ENCODE measurements at places on chromosomes 4 and X.

GRCh38 chr4:47390428-47391125 lies 72.9 kb downstream of the COMMD8 start:
- DNase-seq, result no peak

DNA sequence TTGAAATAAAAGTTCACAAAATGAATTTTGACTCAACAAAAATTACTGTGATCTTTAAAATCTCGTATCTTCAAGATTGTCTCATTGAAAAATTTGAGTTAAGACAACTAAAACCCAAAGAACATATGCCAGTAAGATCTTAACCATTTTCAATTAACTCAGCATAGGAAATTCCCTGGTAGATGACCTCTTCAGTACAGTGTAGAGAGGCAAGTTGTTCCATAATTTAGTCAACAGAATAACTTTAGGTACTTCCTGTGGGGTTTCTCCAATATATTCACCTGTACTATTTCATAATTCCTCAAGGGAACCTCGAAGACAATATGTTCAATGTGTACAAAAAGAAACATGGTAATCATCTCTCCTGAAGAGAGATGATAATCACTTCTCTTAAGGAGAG lies 145.3 kb downstream of the COL25A1 start:
- no peak for DNase-seq

DNA sequence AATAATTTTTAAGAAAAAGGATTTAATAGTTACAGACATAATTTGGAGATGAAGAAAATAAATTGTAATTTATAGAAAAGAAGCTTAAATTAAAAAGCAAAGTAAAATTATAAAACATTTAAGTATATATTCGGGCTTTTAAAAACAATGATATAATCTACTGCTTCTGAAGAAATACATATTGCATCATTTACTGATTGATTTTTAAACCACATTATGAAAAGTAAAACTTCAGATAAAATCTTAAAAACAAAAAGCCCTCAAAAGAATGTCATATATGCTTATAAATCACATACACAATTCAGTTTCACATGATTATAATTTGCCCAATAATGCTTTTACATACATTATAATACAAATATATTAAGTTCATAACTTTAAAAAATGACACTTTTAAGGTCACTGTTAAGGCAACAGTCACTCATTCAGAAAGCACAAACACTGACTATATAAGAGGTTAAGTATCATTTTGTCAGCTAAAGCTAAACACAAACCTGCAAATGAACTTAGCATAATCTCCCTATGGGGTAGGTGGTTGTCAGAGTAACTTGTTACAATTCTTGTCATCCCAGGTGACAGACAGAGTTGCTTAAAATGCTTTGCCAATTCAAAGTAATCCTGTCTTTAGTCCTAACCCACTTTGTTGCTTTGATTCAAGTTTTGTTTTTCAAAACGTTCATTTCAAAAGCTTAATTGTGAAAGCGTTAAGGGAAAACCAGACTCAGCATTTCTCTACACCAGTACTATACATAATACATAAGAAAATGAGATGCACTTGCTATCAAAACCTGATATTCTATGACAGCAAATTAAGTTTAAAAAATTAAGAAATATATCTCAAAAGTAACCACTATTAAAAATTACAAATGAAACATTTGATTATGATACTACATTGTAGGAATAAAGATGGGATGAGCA lies 90.6 kb upstream of the MAB21L2 start:
- peak; percentile 32 for DNase-seq

GRCh38 chr4:109473824-109474223 lies 40.2 kb downstream of the SEC24B start:
- DNase-seq, result no peak

- peak; percentile 56 for DNase-seq
Measured at GRCh38 chr4:81491943-81492342, 20.2 kb upstream of the RASGEF1B start.

DNA sequence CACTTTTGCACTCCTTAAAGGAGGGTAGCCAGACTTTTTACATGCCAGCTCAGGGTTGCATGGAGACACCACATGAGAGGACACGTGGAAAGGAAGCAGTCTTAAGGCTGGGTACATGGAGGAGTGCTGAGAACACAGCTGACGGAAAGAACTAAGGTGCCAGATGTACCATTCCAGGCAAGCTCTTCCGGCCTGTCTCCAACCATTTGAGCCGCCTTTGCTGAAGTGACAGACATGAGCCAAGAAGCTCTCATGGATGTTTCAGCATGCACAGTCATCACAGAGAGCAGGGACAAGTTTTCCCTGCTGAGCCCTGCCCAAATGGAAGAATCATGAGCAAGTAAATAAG lies 83.4 kb upstream of the BMP2K start:
- DNase-seq, result no peak

GRCh38 chr4:184462724-184463123 lies 11.6 kb downstream of the IRF2 start:
- DNase-seq, result no peak

- DNase-seq, result no peak
Measured at GRCh38 chr4:153553819-153554170, 87.6 kb downstream of the TMEM131L start.

DNA sequence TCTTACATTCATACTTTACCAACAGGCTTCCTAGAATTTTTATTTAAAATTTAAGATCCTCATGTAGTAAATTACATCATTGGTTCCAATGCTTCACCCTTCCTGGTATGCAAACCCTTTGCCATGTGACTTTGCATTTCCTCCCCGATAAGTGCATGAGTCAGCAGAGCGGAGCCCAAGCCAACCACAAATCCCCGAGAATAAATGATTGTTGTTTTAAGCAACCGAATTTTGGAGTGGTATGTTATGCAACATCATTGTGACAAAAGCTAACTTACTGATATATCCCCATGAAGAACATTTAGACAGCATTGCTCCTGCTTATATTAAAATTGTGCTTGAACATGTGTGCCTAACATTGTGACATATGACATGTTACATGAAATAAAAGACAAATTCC lies 199.4 kb upstream of the DDX53 start:
- peak; percentile 5 for DNase-seq

DNA sequence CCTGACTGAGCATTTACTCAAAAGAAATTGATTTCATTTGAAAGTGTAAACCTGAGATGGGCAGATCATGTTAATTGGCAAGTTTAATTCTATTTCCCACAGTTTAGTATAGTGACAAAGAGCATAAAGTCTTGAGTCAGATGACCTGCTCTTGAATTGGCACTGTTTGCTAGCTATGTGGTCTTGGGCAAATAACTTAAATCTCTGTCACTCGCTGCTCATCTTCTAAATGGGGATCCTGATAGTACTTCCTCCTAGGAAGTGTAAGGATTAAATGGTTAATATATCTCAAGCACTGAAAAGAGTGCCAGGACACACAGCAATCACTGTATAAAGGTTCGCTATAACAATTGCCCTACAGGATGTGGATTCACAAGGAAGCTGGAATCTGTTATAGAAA lies 242.8 kb upstream of the JADE1 start:
- no peak for DNase-seq

DNA sequence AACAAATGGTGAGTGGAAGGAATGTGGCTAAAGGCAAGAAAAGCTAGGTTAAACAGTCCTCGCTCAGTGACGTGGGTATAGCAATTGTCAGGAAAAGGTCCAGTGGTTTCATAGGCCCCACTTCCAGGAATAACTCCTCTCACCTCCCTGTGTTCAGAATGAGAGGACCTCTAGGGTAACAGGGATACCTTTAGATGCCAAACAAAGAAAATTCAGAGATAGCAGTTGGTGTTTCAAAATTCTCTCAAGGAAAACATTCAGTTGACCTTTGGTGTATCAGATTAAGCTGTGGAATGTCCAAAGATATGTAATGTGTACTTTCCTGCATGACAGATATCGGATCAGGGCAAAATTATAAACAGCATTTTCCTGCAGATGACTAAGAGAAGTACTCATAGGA lies 155.9 kb downstream of the ARHGAP6 start:
- DNase-seq, result no peak

GRCh38 chrX:68980906-68981616 lies 152.2 kb downstream of the EFNB1 start:
- no peak for DNase-seq

DNA sequence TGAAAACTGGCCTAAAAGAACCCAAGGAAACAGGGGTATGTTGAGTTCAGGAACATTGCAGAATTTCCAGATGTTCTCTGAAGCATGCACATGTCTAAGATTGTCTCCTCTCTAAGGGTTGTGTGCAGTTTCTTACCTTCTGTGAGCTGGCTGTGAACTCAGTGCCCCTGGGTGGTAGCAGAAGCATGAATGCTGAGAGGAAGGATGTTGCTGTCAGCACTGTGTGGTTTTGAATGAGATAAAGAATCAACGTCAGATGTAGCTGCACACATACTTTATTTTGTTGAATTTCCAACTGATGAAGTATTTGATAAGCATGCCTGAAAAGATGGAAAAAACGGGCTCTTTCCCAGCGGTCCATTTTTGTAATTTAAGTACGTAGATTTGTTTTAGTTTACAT lies 23.8 kb upstream of the CD38 start:
- peak; percentile 51 for DNase-seq

GRCh38 chrX:2340991-2341390 lies 159.8 kb downstream of the DHRSX start:
- no peak for DNase-seq

DNA sequence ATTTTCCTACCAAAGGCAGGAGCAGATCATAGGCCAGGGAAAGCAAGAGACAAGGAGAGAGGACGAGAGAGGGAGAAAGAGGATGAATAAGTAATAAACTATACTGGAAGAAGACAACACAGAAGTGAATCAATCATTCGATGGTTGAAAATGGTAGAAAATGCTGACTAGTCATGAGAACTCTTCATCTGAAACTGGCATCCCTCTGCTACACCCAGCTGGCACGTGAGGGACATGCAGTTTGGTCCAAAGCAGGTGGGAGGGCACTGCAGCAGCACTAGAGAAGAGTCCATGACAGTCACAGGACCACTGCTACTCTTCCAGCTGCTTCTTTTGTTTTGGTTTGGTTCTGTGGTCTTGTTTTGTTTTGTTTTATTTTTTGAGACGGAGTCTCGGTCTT lies 74.1 kb downstream of the AFAP1 start:
- no peak for DNase-seq

DNA sequence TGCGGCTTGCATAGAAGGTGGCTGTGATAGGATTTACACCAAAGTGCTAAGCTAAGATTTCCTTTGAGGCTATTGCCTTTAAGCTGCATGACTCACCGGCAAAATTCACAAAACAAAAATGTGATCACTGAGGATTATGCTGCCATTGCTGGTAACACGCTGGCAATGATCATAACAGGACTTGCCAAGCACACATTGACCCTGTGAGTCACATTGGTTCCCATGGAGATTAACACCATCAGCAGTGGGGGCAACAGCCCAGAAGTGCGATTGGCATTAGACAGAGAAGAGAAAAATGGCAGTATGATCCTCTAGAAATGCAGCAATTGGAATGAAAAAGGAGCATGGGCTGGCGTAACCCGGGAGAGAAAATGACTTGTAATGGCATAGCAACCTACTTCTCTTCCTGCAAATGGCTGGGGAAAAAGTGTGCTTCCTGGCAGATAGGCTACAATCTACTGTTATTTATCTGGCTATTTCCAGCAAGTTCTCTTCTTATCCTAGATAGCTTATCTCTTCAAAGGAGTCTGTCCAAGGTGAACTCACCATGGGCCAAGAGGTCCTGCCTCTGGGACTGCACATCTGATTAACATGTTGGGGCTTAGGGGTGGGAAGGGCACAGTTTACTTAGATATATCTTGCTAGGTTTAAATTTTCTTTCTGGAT lies 314.2 kb upstream of the IGFBP7 start:
- DNase-seq, result no peak

DNA sequence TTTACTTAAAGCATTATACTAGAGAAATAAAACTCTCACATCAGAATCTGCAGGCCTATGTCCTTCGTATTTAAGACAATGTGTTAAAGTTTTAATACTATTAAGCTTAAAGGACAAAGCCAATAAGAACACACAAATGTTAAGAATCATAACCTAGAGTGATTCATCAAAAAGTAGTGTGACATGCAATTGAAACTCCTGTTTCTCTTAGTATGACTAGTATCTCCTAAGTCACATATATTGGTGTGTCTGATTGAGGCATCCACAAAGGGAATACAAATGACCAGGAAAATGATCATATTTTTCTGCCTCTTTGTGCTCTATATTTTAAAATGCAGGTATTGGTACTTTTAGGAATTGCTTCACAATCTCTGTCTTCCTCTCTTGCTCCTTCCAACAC lies 23.8 kb downstream of the GPRASP3 start:
- peak; percentile 17 for DNase-seq

DNA sequence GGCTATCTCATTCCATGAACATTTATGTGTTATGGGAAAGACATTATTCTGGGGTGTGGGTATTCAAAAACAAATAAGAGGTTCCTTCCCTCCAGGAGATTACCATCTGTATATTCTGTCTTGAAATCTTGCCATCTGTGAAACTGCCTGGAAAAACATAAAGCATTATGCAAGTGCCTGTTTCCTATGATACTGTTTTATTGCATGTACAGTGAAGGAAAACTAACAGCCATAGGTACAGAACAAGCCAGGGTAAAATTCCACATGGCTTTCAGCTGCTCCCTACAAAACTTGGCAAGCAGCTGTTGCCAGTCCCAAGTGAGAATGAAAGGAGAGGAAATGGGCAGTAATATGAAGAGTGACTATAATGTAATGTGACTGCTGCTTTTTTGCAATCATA lies 136.0 kb downstream of the GUCY2F start:
- no peak for DNase-seq

DNA sequence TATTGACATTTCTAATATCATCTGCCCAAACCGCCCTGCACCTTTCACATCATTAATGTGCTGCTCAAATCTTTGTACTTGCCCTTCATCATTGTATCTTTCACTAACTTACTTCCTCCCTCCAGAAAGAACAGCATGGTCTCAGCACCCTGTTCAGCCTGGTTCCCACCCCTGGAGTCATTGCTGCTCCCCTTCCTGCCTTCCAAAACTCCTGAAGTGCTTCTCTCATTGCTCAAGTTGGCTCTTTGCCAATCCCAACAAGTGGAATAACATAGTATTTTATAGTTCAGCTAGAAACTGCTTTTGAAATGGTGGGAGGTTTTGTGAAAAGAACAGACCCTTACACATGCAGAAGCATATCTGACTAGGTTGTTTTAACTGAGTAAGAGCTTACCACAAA lies 14.0 kb upstream of the TTC29 start:
- DNase-seq, result no peak

DNA sequence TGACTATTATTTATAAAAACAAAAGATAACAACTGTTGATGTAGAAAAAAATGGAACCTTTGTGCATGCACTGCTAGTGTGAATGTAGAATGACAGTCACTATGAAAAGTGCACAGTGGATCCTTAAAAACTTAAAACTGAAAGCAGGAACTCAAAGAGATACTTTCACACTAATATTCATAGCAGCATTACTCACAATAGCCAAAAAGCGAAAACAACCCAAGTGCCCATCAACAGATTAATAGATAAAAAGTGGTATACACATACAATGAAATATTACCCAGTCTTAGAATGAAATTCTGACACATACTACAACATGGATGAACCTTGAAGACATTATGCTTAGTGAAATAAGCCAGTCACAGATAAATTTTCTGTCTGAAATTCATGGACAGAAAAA lies 23.8 kb downstream of the CENPC start:
- peak; percentile 47 for DNase-seq

DNA sequence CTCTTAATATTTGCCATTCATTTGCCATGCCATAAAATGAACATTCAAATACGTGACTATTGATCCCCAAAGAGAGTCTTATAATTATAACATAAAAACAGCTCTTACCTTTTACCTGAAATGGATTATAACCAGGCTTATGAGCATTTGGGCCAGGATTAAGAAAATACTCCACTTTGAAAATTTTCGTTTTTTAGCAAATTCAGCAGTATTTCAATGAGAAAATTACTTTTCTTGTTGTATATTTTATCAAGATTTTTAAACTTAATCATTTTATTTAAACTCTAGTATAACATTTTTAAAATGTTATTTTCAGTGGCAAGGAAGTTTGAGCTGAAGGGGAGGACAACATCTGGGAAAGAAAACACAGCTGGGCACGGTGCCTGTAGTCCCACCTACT lies 59.0 kb upstream of the RAPGEF2 start:
- DNase-seq, result no peak

All from activated CD4-positive, alpha-beta T cell treated with anti-CD3 and anti-CD28 coated beads, Interleukin-2, Interleukin-6, amounts not matched to agents 100 ng/mL and 50 ng/mL, durations not matched to agents 16 hours and 8 hours (primary cell).